Panc1 (cell line): ENCODE measurements at places on chromosomes 2 and 18.

DNA sequence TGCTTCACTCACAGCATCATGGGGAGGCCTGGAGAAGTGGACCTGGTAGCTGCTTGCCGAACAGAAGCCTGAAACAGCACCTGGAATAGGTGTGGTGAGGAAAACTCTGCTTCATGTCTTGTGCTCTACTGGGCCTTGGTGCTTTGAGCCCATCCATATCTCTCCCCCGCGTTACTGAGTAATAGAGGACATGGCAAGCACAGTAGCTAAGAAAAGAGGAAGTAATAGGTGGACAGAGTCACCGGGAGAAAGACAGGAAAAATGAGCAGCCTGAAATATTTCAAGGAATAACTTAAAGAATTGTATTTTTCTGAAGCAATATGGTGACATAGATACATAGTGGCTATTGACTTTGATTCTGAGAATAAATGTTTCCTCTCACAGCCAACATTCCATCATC, 14.0 kb upstream of the HNMT start:
- no peak for DNase-seq

- DNase-seq, result no peak
Measured at GRCh38 chr2:207676827-207677354, 34.5 kb upstream of the CCNYL1 start.

GRCh38 chr2:84897773-84898172, 7.7 kb upstream of the TMSB10 start:
- DNase-seq, result no peak

- DNase-seq, result no peak
Measured at GRCh38 chr18:66616523-66616983, 12.7 kb upstream of the CDH19 start.

DNA sequence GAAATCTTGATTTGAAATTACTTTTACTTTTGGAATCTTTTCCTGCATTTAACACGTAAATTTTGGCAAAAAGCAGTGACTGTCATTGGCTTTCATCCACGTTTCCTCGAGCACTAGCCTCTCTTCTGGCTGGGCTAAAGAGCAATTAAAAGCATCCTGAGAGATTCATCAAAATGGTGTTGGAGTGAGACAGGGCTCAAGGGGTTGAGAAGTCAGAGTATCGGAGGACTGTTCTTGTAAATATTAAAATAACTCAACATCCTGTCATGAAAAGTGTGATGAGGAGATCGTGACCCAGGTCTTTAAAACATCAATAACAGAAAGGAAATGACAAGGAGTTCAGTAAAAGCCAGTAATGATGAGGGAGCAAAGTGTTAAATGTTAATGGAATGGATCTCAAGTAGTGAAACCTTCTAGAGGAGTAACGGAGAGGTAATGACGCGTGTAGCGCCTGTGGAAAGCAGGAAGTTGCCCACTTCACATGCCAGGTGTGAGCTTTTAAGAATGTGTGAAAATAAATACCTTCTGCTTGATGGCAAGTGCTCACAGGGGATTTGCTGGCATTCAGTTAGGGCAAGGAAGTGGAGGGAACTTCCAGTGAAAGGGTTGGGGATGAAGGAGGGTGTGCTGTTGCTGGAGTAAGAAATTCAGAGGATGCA, 754.4 kb downstream of the ADCYAP1 start:
- no peak for DNase-seq

- no peak for DNase-seq
Measured at GRCh38 chr2:54557601-54558187, 101.6 kb downstream of the SPTBN1 start.

DNA sequence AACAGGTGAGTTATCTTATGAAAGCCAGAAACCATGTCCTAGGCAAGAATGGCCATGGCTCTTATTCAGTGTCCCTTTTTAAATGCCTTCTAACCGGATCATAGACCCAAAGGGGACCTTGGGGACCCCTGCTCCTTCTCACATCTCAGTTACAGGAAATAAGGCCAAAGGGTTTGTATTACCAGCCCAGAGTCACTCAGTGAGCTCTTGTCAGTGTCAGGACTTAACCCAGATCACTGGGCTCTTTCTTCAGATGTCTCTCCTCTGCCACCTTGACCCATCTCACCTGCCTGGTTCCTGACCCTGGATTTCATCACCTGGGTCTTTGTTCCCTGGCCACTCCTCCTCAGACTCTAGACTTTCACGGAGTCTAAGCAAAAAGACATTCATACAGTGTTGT, 556.7 kb downstream of the CMPK2 start:
- no peak for DNase-seq

DNA sequence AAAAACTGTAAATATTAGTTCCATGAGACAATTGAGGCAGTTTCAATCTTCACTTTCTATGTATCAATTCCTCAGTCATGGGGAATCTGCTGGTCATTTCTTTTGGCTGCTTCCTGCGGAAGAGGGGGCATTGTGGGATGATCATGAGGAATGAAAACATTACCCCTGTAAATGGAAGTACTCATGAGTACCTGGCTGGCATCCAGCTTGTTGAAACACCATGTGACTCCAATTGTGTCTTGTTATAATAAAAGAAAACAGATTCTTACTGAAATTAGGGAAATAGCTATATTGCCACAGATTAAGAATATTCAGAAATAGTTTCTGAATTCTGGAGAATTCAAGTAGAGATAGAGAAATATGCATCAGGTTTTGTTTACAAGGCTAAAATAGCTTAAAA, 41.6 kb upstream of the GPR39 start:
- DNase-seq, result no peak

GRCh38 chr18:23864624-23865023, 149.9 kb upstream of the TTC39C start:
- no peak for DNase-seq

DNA sequence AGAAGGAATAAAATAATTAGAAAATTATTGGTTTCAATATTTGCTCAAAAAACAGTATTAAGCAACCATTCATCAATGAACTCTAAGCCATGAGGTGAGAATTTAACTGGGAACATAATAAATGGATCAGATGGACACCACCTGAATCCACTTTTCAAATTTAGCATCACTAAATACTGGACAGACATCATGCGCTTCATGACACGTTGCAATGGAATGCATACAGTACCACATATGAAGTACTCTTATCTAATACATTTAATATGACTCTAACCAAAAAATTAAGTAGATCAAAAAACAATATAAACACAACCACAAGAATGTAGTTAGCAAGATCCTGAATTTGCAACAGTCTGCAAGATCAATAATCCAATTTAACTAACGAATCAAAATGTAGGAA, 76.6 kb downstream of the COBLL1 start:
- no peak for DNase-seq

GRCh38 chr2:216246766-216247165, 125.5 kb downstream of the MARCHF4 start:
- no peak for DNase-seq

DNA sequence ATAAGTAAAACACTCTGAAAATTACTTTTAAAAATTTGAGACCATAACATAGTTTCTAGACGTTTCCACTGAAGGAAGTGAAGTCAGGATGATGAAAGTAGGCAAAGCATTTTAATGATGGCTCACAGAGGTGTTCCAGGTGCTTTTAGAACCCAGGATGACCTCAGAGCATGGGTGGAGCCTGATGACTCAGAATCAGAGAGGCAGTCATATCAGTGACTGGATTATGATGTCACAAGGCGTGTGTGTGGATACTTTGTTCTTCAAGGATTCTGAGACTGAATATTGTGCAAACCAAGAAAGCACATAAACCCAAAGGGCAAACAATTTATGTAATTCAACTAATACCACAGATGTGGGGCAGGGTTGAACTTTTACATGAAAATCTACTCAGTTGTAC, 208.0 kb upstream of the FBXO11 start:
- peak; percentile 38 for DNase-seq

DNA sequence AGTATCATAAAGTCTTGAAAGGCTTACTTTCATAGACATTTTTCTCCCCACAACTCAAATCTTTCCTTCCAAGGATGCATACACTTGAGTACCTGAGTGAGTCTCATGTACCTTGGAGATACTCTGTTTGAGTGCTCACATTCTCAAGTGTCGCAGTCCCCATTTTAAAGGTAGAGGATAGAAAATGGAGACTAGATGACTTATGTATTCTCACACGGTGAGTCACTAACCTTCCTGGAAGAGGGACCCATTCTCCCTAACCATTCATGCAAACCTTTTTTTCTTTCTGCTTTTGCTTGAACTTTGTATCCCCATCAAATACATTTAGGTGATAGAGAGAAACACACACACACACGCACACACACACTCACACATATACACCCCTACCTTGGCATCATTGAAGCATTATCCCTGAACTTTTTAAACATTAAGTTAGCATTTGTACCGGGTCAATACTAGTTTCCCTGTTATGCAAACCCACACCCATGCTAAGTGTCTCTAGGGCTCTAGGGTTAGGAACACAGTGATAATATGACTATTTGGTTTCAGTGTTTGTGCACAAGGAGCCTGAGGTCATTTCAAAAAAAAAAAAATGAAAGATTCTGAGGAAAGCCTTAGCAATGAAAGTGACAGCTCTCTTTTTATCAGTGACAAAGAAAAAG, 236.2 kb downstream of the IKZF2 start:
- DNase-seq, result no peak

DNA sequence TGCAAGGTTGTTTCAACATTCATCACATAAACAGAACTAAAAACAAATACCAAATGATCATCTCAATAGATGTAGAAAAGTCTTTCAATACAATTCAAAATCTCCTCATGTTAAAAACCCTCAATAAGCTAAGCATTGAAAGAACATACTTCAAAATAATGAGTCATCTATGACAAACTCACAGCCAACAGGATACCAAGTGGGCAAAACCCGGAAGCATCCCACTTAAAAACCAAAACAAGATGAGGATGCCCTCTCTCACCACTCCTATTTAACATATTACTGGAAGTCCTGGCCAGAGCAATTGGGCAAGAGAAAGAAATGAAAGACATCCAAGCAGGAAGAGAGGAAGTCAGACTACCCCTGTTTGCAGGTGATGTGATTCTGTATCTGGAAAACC, 992.2 kb upstream of the PIK3C3 start:
- DNase-seq, result no peak

DNA sequence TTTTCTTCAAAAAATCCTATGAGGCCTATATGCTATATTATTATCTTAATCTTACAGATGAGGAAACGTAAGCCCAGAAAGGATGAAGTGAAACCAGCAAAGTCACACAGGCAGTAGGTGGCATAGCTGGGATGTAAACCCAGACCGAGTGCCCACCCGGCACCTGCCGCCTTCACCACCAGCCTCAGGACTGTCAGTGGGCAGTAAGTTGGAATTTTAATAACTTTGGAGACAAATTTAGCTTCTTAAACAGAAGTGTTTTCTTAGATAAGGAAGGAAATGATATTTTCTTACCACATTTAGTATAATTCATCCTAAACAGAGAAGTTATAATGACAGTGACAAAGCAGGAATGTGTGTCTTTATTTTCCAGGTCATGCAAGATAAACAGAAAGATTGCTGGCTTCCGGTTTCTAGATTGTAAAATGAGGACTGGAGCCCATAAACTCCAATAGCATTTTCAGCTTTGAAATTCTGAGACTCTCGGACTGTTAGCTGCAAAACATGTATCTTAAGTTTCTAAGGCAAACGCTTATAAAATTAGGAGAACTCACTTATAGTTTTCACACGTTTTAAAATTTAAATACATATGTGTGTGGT, 59.3 kb downstream of the CD8B2 start:
- no peak for DNase-seq

DNA sequence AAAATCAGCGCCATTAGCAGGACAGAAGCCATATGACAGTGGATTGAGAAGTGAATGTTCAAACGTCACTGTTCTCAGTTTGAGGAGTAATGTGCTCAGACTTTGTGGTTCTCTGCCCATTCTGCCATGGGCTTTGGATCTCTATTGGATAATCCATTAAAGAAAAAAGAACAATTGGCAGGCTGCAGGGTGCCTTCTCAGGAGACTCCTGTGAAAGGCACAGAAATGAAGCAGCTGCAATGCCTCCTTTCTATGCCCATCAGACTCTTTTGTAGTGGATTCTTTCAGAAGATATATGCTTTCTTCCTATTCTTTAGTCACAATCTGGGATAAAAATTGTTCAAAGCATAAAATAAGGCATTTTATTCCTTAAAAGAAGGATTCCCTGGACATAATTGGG, 506.9 kb upstream of the KLHL29 start:
- no peak for DNase-seq

- no peak for DNase-seq
Measured at GRCh38 chr2:99425022-99425421, 64.8 kb downstream of the REV1 start.

DNA sequence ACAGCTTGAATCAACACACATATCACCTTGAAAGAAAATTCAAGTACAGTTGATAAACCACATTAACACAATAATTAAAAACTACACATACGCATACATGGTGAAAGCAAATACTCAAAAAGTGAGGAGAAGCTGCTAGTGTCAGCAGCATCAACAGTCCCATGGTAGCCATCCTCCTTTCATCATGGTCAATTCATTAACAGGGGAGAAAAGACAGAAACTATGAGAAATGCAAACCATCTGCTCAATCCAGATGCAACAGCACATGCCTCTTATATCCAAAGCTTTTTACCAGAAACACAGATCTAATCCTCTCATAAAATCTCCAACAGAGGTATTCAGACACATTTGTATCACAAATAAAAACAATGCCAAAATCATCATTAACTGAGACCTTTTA, 81.9 kb upstream of the CHRNA1 start:
- DNase-seq, result no peak

- no peak for DNase-seq
Measured at GRCh38 chr18:68940039-68940438, 142.2 kb downstream of the CCDC102B start.

DNA sequence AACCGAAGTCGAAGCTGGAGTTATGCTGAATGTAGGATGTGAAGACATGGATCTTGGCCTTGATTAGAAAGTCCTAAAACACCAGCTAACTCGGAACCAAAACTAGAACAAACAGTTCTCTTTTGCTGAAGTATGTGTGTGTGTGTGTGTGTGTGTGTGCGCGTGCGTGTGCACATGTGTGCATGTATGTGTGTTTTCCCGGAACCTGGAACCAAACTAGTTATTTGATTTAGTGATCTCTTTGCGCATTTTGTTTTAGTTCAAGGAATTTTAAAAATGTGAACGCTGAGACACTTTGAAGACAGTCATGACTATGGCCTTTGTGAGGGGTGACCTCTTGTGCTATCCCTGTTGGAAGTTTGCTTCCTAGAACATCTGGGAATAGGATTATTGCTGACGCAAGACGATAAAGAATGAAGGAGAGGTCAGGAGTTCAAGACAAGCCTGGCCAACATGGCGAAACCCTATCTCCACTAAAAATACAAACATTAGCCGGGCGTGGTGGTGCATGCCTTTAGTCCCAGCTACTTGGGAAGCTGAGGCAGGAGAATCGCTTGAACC, 23.8 kb downstream of the FHL2 start:
- no peak for DNase-seq

DNA sequence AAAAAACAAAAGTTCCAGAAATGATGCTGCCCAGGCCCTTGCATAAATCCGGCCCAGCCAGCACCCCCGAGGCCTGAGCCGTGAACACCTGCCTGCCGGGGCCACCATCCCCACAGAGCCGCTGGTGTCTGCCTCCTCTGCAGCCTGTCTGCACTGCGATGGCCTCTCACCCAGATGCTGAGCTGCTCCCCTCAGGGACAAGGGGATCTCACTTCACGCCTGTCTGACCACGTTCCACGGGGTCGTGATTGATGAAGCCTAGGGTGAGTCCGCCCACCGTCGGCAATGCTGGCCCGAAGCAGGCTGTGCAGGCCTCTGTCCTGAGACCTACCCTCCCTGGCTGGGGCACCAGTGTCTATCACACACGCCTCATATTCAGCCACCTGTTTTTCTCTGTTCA, 444.2 kb downstream of the EIPR1 start:
- DNase-seq, result no peak

GRCh38 chr2:126663184-126663963, 7.4 kb downstream of the GYPC start:
- DNase-seq, result no peak

- DNase-seq, result no peak
Measured at GRCh38 chr2:75174981-75175380, 24.3 kb downstream of the TACR1 start.
